HFFc6 (cell line): ENCODE measurements at places on chromosomes 7 and 10. TPM values are rescaled to one million over a fixed set of nuclear protein-coding genes. Genes with fewer than 3 reads are reported as not detected.

DNA sequence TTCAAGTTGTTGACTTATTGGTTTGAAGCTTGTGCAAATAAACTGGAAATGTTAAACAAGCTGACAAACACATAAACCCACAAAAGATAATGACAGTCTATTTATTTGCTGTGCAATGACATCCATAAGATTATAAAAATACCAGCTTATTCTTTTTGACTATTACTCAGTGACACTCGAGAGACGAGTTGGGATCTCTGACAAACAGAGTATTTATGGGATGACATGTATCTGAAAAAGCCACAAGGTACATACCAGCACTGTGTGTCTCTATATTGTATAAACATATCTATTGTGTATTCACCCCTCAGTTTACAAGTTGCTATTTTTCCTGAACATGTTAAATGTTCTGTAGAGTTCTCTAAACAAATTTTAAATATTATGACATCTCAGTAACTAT lies 88.9 kb downstream of the CHRM2 start:
- peaks cover 71% of the 10 kb centered on the region for H3K4me1 ChIP-seq
- peak overlapping the region; percentile 88 for H3K27ac ChIP-seq
- H3K4me3 ChIP-seq = no peak overlapping the region
- peak; percentile 31 for DNase-seq
- H3K36me3 ChIP-seq = peaks cover 12% of the 10 kb centered on the region; the same call in 1 of the 2 replicates
- H3K27me3 ChIP-seq = no peaks in the 10 kb centered on the region; the same call in 1 of the 2 replicates

DNA sequence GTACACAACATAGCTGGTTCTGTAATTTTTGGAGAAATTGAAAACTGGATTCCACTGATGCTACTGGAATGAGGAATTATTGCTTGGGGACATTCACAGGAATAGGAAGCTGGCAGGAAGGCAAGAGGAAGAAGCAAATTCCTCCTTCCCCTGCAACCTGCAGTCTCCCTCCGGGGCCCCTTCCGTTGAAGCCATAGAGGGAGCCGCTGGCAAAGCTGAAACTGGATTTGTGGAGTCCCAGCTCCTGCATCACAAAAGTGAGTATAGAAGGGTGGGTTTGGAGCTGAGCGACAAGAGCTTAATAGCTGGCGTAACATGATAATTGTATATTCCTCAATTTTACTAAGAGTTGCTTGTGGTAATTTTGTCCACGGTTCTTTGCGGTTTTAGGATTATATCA lies 190.8 kb downstream of the ADRA2A start:
- no peaks in the 10 kb centered on the region for H3K27me3 ChIP-seq
- DNase-seq = no peak
- H3K4me1 ChIP-seq = no peaks in the 10 kb centered on the region

DNA sequence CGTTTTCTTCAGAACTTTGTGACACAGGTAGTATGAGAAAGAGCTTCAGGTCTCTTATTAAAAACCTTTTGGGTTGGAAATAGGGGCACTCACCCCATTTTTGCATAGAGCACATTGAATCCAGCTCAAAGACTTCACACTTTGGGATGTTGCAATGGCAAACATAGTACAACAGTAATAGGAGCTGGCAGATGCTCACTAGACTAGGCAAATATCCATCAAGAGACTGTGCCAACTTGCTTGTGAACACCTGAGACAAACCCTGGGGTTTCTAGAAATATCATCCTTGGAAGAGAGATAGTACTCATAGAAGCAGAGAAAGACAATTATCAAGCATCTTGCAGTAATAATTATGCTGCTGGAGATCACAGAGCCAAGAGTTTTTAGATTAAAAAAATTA lies 280.0 kb downstream of the CACNA2D1 start:
- H3K27ac ChIP-seq = no peak overlapping the region
- no peaks in the 10 kb centered on the region for H3K27me3 ChIP-seq
- no peaks in the 10 kb centered on the region for H3K36me3 ChIP-seq
- peaks cover 22% of the 10 kb centered on the region for H3K4me1 ChIP-seq
- H3K4me3 ChIP-seq = no peak overlapping the region

DNA sequence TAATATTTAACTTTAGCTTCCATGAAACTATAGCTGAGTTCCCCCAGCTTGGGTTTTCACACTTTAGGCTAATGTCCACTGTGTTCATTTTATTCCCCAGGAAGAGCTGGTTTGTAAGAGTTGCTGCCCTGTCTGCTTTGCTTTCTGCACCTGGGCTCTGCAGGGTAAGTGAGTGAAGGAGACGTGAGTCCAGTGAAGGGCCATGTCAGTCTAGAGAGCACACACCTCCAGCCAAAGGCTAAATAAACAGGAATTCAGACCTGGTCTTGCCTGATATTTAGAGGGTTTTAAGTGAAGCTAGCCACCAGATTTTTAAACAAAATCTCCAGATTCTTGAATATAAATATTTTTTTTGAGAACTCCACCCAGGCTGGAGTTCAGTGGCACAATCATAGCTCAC lies 24.5 kb upstream of the FZD1 start:
- H3K27ac ChIP-seq = 0 out of 2 replicates have a peak overlapping the region, but pooled peaks have one; percentile 49
- no peak for DNase-seq
- H3K4me3 ChIP-seq = peak overlapping the region; percentile 62
- H3K27me3 ChIP-seq = no peaks in the 10 kb centered on the region; the same call in 1 of the 2 replicates
- H3K36me3 ChIP-seq = no peaks in the 10 kb centered on the region

DNA sequence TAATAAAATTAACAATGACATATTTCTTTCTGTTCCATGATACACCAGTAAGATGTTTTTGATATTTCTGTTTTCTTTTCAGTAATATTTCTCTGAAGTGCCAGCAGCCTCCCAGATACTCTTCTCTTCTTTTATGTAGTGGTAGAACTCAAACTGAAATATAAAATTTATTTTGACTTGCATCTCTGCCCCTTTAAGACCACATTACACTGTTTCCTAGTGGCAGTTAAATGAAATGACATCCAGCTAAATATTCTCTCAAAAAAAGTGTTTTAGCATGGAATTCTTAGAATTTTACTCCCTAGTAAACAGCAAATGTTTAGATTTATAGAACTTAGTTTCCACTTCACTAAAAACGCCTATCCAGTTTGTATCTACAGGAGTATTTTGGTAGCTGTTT lies 237.2 kb upstream of the MTPN start:
- no peak overlapping the region for H3K27ac ChIP-seq
- H3K27me3 ChIP-seq = no peaks in the 10 kb centered on the region
- no peaks in the 10 kb centered on the region for H3K4me1 ChIP-seq
- H3K36me3 ChIP-seq = no peaks in the 10 kb centered on the region
- H3K4me3 ChIP-seq = no peak overlapping the region

- no peak overlapping the region for H3K27ac ChIP-seq
- peaks cover 5% of the 10 kb centered on the region for H3K27me3 ChIP-seq
- no peaks in the 10 kb centered on the region; the same call in 1 of the 2 replicates for H3K36me3 ChIP-seq
- DNase-seq = no peak
These were observed 46.8 kb downstream of the HIP1 start for GRCh38 chr7:75691793-75692543.

GRCh38 chr10:60171436-60172013 lies 218.2 kb downstream of the ANK3 start:
- DNase-seq = no peak
- no peaks in the 10 kb centered on the region for H3K36me3 ChIP-seq
- H3K27me3 ChIP-seq = no peaks in the 10 kb centered on the region; the same call in none of the 2 replicates

GRCh38 chr7:153401795-153402720 lies 642.5 kb downstream of the ACTR3B start:
- no peak overlapping the region for H3K4me3 ChIP-seq
- H3K27me3 ChIP-seq = 0 out of 2 replicates have a peak, but pooled peaks cover 2% of the 10 kb centered on the region
- DNase-seq = no peak
- H3K36me3 ChIP-seq = no peaks in the 10 kb centered on the region
- no peak overlapping the region for H3K27ac ChIP-seq
- H3K4me1 ChIP-seq = no peaks in the 10 kb centered on the region

- DNase-seq = no peak
- no peaks in the 10 kb centered on the region for H3K36me3 ChIP-seq
- no peak overlapping the region for H3K4me3 ChIP-seq
- no peaks in the 10 kb centered on the region for H3K4me1 ChIP-seq
These were observed 171.1 kb upstream of the KLF6 start for GRCh38 chr10:3955955-3956617.

- H3K4me3 ChIP-seq = no peak overlapping the region
- no peak for DNase-seq
- no peak overlapping the region for H3K27ac ChIP-seq
- H3K4me1 ChIP-seq = peaks cover 13% of the 10 kb centered on the region
- no peaks in the 10 kb centered on the region; the same call in 1 of the 2 replicates for H3K27me3 ChIP-seq
These were observed 96.2 kb downstream of the EXOC4 start for GRCh38 chr7:133349101-133349500.

- no peak for DNase-seq
- H3K27me3 ChIP-seq = peaks cover 4% of the 10 kb centered on the region; the same call in 1 of the 2 replicates
- H3K36me3 ChIP-seq = no peaks in the 10 kb centered on the region
- no peak overlapping the region for H3K4me3 ChIP-seq
- no peak overlapping the region for H3K27ac ChIP-seq
- no peaks in the 10 kb centered on the region for H3K4me1 ChIP-seq
These were observed 259.3 kb downstream of the TRIL start for GRCh38 chr7:28698840-28699239.

GRCh38 chr7:142916508-142916907 lies 17.0 kb downstream of the TRPV5 start:
- no peak for DNase-seq
- no peak overlapping the region for H3K4me3 ChIP-seq
- H3K36me3 ChIP-seq = no peaks in the 10 kb centered on the region
- H3K4me1 ChIP-seq = no peaks in the 10 kb centered on the region

- no peak overlapping the region for H3K27ac ChIP-seq
- H3K4me1 ChIP-seq = peaks cover 12% of the 10 kb centered on the region
- no peak overlapping the region for H3K4me3 ChIP-seq
- peaks cover 3% of the 10 kb centered on the region for H3K27me3 ChIP-seq
- H3K36me3 ChIP-seq = peaks cover 14% of the 10 kb centered on the region
- no peak for DNase-seq
These were observed 3.2 kb upstream of the KIF5B start for GRCh38 chr10:32059472-32059871.

DNA sequence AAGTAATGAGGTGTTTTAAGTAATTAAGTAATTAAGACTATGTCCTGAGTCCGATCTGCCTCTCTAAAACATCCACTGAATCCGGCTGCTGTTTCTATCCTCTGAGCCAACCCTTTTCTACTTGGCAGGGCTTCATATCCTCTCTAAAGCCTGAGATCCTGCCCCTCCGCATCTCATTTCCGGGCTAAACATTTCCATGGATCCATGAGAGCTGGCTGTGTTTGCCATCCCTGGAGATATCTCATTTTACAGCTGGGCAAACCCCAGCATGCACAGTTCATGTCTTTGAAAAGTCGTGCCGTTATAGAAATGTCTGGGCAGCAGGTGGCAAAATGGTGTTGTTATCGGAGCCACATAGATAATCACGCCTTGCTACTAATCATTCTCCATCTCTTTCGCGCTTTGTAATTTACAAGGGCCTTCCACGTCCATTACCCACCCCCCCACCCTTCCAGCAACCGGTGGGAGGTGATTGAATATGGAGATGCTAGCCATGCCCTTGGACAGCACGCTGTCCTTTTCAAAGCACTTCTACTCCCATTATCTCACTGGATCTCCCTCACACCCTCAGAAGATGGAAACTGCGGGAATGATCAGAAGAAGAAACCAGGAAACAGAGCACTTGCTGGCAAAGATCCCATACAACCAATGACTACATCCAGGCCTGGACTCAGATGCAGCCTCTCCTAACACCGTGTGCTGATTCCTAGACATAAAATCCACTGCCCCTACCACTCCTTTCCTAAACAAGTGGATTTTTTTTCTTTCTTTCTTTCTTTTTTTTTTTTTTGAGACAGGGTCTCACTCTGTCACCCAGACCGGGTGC lies 1189.2 kb downstream of the TYW1 start:
- no peaks in the 10 kb centered on the region for H3K4me1 ChIP-seq
- no peak for DNase-seq
- H3K27me3 ChIP-seq = no peaks in the 10 kb centered on the region
- no peak overlapping the region for H3K27ac ChIP-seq

DNA sequence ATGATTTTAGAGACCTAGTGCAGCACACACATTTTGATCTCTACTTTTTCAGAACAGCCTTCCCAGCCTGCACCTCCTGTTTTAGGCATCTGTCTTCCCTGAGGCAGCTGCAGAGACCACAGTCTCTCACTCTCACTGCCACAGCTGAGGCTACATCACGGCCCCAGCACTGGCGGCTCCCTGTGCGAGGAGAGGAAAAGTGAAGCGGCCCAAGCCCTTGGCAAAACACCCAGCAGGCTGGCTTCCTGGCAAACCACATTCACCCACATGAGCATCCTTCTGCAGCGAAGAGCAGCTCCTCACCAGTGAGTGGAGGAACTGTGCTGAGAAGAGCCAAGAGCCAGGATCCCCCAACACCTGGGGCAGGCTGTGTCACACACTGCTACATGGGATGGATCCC lies 14.0 kb downstream of the HUS1 start:
- H3K4me3 ChIP-seq = no peak overlapping the region
- H3K36me3 ChIP-seq = peaks cover 67% of the 10 kb centered on the region
- H3K27me3 ChIP-seq = peaks cover 4% of the 10 kb centered on the region; the same call in 1 of the 2 replicates

DNA sequence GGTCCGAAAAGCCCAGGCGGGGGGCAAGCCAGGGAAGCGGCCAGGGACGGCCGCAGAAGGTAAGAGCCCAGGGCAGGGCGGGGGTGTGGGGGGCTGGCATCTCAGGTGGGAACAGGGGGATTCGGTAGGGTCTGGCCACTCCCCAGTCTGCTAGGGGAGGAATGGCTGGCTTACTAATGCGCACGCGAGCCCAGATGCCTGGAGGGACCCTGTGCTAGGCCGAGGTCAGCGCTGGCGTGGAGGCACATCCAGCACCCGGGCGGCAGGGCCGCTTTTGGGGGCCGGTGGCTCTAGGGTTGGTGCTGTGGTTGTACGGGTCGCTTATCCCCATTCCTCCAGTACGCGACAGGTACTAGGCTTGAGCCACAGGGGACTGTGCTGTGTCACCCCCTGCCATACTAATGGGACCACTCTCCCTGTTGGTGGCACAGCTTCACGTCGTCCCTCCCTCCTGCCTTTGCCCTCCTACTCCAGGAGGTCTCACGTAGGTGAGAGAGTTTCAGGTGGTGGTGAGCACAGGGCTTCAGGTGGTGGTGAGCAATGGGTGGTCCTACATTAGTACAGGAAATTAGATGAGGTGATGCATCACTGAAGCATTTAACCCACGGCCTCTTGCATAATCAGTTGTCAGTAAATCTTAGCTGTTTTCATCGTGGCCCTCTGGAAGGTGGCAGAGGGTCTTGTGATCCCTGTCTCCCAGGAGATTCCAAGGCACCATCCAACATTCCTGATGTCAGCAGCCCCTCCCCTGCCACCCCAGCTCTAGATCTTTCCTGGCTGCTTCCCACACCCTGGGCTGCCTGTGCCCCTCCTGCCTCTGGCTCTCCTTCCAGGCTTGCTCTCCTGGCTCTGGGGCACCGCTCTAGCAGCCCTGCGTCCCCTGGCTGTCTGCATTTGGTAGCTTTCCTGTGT lies 971 bp downstream of the AEBP1 start:
- peak overlapping the region; percentile 91 for H3K27ac ChIP-seq
- H3K36me3 ChIP-seq = no peaks in the 10 kb centered on the region
- peak; percentile 46 for DNase-seq
- H3K4me1 ChIP-seq = peaks cover 44% of the 10 kb centered on the region

GRCh38 chr7:134710511-134710853 lies 63.8 kb downstream of the BPGM start:
- H3K4me1 ChIP-seq = peaks cover 54% of the 10 kb centered on the region
- H3K4me3 ChIP-seq = no peak overlapping the region

GRCh38 chr10:102241444-102242117 lies at the start of gene PITX3:
PITX3 (minus strand) TSS chr10:102241512; CDS start chr10:102232080, 9,432 bp downstream.
- H3K27ac ChIP-seq = peak within 1 kb of the TSS; percentile 68
- peak within 1 kb of the TSS; percentile 85 for H3K4me3 ChIP-seq
- H3K36me3 ChIP-seq = peaks cover 5% of the 10 kb centered on the region; the same call in 1 of the 2 replicates

Gene SKIDA1
- 0.33 to 0.49 TPM (median 0.35 TPM) in 3 replicates for total RNA-seq

Gene GIMAP2
- total RNA-seq = 0.13 TPM in 1 of 3 replicates, not detected in the others

Gene GJD4
- total RNA-seq = not detected in 2 replicates

Gene OR2A12
- not detected in 3 replicates for total RNA-seq

Gene IL6
- total RNA-seq = 29.6 and 47.3 TPM in 2 replicates

Gene GNAI1
- 56.5 to 68.0 TPM (median 65.9 TPM) in 3 replicates for total RNA-seq

Gene RNF148
- not detected in 3 replicates for total RNA-seq

Gene TUBB8
- not detected in 2 replicates for total RNA-seq

Gene TPK1
- not detected in 3 replicates for total RNA-seq
